GM12864 (cell line): ENCODE measurements at places on chromosomes 11 and 22.

DNA sequence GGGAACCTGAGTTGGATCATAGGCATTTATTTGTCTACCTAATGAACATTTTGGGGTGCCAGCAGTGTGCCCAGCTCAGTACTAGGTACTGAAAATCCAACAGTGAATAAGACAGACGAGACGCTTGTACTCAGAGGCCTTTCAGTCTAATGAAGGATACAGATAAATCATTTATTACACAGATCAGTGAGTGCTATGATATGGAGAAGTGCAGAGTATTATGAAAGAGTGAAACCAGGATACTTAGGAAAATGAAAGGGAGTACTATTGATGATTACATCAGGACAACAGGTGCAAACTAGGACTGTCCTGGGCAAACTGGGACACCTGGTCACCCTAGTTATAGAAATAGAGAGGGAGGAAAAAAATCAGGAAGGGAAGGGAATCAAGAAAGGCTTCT lies 207.5 kb upstream of the NCAM1 start:
- no peak for DNase-seq

DNA sequence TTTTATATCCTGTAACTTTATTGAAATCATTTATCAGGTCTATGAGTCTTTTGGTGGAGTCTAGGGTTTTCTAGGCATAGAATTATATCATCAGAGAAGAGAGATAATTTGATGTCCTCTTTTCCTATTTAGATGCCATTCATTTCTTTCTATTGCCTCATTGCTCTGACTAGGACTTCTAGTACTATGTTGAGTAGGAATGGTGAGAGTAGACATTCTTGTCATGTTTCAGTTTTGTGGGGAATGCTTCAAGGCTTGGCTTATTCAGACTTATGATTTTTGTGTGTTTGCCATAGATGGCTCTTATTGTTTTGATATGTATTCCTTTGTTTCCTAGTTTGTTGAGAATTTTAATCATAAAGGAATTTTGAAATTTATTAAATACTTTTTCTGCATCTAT lies 1078.3 kb downstream of the FAM181B start:
- no peak for DNase-seq

GRCh38 chr22:25346859-25347751 lies 127.7 kb downstream of the CRYBB2 start:
- DNase-seq: no peak

- no peak for DNase-seq
Measured at GRCh38 chr22:48396785-48397530, 1430.7 kb downstream of the BRD1 start.

GRCh38 chr11:69284081-69284511 lies 9.9 kb upstream of the MYEOV start:
- no peak for DNase-seq

GRCh38 chr11:70663815-70664214 lies 265.5 kb downstream of the CTTN start:
- no peak for DNase-seq

GRCh38 chr11:115501502-115501892 lies 2.7 kb downstream of the CADM1 start:
- DNase-seq: no peak

- no peak for DNase-seq
Measured at GRCh38 chr11:121595717-121596161, 143.0 kb upstream of the SORL1-AS1 start.

DNA sequence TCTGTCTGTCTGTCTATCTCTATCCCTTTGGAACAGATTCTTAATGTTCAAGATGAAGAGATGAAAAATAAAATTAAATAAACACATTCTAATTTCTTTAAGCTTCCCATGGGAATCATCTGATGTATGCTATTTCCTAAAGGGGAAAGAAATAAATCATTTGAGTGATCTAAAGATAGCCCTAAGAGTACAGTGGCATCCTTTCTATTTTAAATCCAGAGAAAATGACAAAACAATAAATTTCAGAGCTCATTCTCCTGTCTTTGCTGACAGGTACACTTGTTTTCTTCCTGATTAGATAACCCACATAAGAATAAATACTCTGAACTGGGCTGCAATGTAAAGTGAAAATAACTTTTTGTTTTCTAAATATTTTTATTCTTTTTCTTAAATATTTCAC lies 550.4 kb downstream of the JRKL start:
- DNase-seq: no peak

- DNase-seq: no peak
Measured at GRCh38 chr22:37172266-37173245, 15.5 kb downstream of the C1QTNF6 start.

- DNase-seq: no peak
Measured at GRCh38 chr11:45150301-45150700, 3.9 kb downstream of the PRDM11 start.

DNA sequence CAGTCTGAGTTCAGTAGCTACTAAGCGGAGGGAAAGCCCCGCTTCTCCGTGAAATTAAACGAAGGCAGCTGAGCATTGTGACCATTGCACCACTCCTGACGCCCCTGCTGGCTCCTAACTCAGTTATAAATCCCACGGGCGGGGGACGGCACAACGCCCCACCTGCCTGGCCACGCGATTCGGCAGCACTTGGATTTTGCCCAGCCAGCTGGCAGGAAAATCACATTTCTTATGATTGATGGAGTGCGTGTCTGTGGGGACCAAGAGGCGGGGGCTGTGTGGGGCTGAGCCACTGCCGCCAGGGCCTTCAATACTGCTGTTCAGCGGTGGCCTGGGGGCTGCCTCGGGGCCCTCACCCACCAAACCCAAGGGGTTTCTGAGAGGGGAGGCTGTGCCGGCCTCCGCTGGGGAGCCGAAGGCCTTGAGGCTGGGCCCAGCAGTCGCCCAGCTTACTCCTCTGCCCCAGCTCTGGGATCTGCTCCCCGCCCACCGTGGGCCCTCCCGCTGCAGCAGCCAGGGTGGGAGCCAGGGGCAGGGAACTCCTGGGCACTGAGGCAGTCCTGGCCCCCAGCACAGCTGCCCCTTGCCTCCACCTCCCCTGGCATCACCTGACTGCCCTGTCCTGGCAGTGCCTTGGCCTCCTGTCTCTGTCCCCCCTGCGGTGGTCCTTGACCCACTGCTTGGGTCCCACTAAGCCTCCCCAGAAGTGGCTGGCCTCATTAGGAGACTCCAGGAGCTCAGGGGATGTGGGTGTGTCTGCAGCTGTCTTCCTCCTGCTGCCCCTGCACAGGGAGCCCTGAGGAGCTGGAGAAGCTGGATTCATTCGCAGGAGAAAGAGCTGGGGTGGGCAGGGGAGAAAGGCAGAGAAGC lies 30.7 kb downstream of the SHISAL1 start:
- DNase-seq: no peak
